Stimulated activated CD8-positive, alpha-beta memory T cell treated with anti-CD3 and anti-CD28 coated beads, Interleukin-4, amount 100 ng/mL, for 4 hours (primary cell): ENCODE measurements at places on chromosomes 12 and 14.
A peak's percentile ranks its signal among the peaks of the same experiment; 100 is the strongest.

DNA sequence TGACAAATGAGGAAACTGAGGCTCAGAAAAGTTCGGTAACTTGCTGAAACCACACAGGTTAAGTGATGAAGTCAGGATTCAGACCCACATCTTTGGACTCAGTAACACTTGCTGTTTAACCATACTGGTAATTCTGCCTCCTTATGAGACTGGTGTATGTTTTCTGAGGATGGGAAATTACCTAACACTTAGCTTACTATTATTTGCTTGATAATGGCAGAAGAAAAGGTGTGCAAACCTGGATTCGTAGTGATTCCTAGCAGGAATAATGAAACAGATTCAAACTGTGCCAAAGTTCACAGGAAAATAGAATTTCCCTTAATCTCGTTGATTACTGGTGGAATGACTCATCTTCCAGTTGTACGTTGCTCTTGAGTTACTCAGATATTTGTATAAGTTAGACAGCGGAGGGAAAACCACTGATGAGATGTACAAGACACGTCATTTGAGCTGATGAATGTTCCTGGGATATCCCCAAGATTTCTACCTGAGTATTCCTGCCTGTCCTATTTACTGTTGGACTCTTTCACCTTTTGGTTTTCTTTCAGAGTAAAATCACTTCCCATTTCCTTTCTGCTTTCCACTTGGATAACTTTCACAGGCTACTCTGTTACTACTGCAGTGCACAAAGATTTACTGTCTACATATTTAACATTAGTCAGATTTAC lies 37.5 kb downstream of the PRORP start:
- no peak for DNase-seq

DNA sequence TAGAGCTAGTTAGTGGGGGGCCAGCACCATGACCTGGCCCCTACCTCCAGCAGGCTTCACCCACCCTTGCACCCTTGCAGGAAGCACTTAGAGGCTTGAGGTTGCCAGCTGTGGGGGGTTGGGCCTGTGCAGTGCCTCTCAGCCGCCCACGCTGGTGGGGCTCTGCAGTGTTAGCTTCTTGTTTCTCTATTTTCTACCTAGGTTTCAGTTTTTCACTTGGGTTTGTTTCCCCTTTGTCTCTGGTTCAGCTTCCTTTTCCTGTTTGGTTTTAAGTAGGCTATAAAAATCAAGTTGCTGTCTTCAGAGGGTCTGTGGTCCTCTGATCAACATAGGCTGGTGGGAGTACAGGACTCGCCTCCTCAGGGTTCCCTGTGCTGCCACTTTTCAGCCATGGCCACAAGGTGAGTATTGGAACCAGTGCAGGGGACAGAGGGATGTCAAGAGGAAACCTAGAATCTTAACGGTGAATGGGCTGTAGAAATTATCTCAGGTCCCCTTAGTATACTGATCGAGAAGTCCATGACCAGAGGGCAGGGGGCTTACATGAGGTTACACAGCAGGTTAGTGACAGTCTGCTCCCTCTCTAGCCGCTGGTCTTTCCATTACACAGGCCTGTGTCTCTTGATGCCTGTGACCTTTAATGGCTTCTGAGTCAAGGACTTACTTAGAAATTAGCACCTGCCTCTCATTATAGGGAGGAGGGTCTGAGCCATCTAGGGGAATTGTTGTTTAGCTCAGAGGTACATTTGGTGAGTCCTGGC lies at the start of gene EVL:
Gene EVL (plus strand): TSS at position 312 of the 761 bp plus-strand sequence. CDS start 79 bp downstream, at position 391.
- DNase-seq = peak; percentile 84

DNA sequence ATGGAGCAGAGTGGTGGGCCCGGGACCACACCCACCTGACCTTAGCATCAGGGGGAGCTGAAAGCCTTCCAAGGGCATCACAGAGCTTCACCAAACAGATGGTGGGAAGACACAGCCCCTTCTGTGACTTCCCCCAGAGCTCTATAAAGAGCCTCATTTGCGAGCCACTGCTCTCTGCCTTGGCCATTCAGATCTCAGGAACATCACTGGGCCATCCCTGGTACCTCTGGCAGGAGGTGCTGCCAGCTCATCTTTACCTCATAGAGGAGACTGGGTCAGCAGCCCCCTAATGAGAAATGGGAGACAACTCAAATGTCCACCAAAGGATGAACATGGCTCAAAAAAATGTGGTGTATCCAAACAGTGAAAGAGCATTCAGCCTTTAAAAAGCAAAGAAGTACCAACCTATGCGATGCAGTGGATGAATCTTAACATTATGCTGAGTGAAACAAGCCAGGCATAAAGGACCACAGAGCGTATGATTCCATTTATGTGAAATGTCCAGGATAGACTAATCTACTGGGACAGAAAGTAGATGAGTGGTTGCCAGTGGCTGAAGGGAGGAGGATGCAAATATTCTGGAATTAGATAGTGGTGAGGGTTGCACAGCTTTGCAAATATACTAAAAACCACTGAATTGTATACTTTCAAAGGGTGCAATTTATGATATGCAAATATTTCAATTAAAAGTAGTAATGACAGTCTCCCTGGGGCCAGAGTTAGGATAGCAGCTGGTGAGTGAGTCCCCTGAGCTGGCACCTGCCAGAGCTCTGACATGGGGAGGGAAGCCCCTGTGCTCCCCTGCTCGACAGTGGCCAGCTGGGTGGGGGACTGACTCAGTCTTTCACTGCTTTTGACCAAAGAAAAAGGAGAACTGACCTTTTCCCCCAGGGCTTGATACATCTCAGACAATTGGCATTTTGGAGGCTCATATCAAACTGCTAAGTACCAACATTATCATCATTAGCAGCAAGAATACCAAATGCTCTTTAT lies 116.6 kb downstream of the GCH1 start:
- no peak for DNase-seq

DNA sequence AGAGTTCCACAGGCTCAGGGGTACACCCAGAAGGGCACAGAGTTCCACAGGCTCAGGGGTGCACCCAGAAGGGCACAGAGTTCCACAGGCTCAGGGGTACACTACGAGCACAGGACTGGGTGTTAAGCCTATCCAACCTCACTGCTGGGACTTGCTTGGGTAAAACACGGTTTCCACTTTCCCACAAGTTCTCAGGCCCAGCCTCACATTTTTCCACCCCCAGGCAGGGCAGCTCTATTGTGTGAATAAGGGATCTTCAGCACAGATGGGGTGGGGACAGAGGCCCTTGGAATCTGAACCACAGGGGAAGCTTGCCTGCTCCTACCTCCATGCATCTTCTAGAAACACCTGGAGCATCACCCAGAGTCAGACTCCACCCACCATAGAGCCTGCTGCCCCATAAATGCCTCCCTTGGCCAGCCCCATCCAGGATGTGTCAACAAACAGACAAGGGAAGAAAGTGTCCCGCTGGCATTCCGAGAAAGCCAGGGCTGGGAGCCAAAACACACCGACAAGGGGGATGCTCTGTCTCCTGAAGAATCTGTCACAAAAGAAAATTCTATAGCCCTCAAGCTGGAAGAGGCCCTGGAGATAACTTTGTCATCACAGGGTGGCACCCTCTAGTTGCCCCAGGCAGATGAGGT lies 4.8 kb downstream of the CRACR2A start:
- DNase-seq = no peak
